NCI-H774 (cell line): ENCODE measurements at places on chromosomes 3 and 15.

DNA sequence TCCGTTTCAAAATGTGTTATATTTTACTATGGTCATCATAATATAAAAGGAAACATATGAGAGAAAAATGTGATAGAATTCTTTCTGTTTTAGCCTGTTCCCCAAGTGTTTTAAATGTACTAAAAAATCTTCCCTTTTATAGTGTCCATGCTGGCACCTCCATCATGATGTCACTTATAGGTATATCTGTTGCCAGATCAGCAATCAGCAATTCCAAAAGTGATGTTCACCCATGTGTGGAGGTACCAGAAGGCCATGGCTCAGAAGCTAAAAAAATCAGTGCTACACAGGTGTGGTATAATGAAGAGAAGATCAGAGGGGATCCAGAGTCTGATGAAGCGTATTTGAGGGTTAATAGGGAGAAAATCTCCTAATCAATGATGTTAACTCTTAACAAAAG lies 1.1 kb upstream of the GPR15 start:
- no peak for DNase-seq

GRCh38 chr3:50550079-50550736 lies 17.3 kb downstream of the C3orf18 start:
- no peak for DNase-seq

GRCh38 chr3:32413845-32414521 lies 22.3 kb downstream of the CMTM7 start:
- no peak for DNase-seq

- DNase-seq = no peak
Observed at GRCh38 chr3:145246291-145246690, 914.7 kb downstream of the PLOD2 start.

- no peak for DNase-seq
Observed at GRCh38 chr3:147614210-147614609, 205.0 kb downstream of the ZIC1 start.

- no peak for DNase-seq
Observed at GRCh38 chr3:24043985-24044384, 98.9 kb downstream of the NR1D2 start.

DNA sequence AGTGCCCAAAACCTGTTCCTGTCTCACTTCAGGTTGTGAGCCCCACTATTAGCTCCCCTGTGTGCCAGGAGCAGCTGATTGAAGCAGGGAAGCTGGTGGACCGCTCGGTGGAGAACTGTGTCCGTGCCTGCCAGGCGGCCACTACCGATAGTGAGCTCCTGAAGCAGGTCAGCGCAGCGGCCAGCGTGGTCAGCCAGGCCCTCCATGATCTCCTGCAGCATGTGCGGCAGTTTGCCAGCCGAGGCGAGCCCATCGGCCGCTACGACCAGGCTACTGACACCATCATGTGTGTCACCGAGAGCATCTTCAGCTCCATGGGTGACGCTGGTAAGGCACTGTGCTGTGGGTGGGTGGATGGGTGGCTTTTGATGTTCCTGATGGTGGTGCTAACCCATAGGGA lies 334.1 kb upstream of the TPM1 start:
- no peak for DNase-seq

GRCh38 chr3:149122721-149123578 lies 6.5 kb upstream of the HPS3 start:
- no peak for DNase-seq
